ENCODE measurements at places on chromosomes 5 and 9.

- DNase-seq: peak; percentile 11
Measured at GRCh38 chr9:84652496-84653120, 16.9 kb upstream of the NTRK2 start.

DNA sequence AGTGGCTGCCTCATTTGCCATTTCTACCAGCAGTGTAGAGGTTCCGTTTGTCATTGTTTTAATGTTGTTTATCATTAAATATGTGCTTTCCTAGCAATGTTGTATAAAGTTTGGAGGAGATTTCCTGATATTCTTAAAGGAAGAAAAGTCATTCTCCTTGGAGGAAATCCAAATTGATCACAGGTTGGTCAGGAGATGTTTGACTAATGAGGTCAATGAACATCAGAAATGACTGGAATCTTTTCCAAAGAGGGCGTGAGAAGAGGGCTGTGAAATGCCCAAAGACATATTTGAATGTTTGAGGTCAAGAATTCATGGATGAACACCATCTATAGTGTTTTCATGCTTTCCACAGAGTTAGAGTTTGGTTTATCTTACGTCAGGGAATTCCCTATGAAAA is 471.3 kb downstream of the MAT2B start:
- no peak for DNase-seq

DNA sequence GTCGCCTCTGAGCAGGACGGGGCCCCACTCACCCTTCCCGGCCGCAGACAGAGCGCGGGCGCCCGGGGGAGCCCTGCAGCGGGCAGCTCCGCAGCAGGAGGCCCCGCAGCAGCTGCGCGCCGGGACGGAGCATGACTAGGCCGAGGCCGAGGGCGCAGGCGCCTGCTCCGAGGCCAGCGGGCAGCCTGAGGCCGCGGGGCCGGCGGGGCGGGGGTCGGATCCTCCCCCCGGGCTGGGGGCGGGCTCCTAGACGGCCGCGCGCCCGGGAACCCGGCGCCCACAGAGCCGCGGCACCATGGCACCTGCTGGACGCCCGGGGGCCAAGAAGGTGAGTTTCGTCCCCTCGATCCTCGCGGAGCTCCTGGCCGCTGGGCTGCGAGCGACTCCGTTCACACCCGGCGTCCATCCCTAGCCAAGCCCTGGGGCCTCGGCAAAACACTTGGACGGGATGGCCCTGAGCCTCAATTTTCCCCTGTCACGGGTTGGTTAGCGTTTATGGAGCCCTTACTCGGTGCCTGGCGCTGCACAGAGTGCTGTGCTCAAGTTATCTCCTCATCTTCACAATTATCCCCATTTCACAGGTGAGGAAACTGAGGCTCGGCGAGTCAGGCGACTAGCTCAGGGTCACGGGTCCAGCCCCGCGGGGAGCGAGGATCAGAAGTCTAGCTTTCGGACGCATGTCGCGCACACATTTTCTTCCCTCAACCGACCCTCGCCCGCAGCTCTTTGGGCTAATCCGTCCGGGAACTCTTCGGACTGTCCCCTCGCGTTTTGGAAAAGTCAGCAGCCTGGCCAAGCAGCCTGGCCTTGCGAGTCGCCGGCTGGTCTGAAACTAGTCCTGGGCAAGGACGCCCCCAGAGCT is at the start of the genes BHMT2 and DMGDH:
Gene BHMT2 (plus strand): TSS at position 280 of the 862 bp plus-strand sequence. CDS start 16 bp downstream, at position 296.
Gene DMGDH (minus strand): TSS at position 187 of the 862 bp plus-strand sequence. CDS start 54 bp downstream, at position 133.
- DNase-seq: no peak

DNA sequence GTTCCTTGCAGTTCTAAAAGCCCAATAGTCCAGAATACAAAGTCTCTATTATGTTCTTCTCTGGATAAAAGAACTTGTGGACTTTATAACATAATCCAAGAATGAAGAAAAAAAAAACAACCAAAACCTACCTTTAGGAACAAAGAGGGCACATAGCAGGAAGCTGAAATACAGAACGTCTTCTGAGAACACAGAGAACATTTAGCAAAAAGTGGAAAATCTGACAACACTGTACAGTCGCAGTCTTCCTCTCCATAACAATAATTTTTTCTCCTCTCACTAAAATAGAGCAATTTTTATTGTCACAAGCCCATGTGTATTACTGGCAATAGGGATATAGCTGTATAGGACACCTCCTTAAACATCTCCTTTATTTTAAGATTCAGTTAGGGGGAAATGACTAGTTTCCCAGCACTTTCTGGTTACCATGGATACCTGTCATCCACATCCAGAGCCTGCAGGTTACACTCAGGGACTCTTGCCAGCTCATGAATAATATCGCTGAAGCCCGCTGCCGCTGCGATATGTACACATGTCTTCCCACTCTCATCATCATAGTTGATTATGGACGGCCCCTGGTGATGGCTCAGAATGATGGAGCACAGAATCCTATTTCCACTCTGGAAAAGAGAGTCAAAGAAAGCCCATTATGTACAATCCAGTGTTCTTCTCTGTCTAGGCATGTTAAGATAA is 106.5 kb downstream of the ANKRD55 start:
- peak; percentile 65 for DNase-seq

GRCh38 chr5:141903261-141903660 is 20.4 kb upstream of the DELE1 start:
- no peak for DNase-seq

- no peak for DNase-seq
Measured at GRCh38 chr5:61262080-61262479, 70.0 kb upstream of the ZSWIM6 start.

DNA sequence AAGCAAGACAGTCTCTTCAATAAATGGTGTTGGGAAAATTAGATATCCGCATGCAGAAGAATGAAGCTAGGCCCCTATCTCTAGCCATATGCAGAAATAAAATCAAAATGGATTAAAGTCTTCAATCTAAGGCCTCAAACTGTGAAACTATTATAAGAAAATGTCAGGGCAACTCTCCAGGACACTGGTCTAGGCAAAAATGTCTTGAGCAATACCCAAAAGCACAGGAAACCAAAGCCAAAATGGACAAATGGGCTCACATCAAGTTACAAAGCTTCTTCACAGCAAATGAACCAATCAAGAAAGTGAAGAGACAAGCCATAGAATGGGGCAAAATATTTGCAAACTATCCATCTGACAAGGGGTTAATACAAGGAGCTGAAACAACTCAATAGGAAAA is 338.8 kb downstream of the NNT start:
- DNase-seq: no peak

GRCh38 chr5:66945389-66946349 is 250.9 kb downstream of the CD180 start:
- peak; percentile 60 for DNase-seq

- no peak for DNase-seq
Measured at GRCh38 chr5:45622365-45622764, 73.8 kb downstream of the HCN1 start.

GRCh38 chr9:131046581-131047202 is 37.7 kb downstream of the LAMC3 start:
- peak; percentile 54 for DNase-seq

DNA sequence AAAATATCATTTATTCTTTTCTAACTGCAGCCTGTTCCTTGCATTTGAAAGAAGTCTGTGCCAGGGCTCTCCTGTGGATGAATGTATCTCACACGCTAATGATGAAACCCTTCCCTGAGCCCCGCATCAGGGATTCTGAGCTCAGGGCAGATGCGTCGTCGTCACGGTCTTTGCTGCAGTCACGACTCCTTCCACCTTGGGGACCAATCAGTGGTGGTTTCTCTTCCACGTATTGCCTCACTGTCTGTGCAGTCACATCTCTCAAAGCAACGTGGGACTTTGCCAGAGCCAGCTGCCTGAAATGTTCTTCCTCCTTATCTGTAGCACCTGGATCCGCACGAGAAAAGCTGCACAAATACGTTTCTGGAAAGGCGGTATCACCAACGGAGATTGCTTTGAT is 13.9 kb upstream of the UBE2QL1 start:
- no peak for DNase-seq

DNA sequence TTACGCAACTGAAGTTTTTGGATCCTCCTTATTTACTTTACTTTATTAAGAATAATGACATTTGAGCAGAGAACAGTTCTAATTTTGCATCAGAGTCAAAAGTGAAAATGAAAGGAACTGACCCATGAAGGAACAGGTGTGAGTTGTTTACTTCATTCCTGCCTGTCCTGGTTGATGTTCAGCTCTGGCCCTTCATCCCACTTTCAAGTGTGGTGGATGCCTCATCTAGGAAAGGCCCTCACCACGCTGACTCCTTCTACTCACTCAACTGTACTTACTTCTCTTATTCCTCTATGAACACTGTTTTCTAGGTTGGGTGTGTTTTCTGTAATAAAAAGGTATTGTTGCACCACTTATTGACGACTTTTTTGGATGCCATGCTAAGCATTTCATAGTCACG is 61.8 kb upstream of the PLEKHG4B start:
- no peak for DNase-seq

GRCh38 chr5:155914766-155915165 is 412.2 kb upstream of the SGCD start:
- no peak for DNase-seq

GRCh38 chr5:172795318-172795977 is 24.5 kb upstream of the DUSP1 start:
- peak; percentile 88 for DNase-seq

DNA sequence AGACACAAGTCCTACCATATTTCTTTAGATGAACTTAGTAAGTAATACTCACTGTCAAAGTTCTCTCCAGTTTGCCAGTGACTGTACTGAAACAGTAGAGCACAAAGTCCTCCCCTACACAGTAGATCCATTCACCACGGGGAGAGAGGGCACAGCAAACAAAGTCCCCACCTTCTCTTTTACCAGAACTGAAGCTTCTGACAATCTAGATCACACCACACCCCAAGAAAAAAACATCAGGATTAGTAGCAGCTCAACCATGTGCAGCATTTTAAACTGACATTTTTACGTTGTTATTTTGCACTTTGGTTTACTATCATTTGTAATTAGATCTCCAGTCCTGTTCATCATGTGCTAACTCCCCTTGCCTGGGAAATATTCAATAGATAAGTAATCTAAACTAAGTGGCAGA is 23.0 kb downstream of the DNAJA1 start:
- DNase-seq: no peak

DNA sequence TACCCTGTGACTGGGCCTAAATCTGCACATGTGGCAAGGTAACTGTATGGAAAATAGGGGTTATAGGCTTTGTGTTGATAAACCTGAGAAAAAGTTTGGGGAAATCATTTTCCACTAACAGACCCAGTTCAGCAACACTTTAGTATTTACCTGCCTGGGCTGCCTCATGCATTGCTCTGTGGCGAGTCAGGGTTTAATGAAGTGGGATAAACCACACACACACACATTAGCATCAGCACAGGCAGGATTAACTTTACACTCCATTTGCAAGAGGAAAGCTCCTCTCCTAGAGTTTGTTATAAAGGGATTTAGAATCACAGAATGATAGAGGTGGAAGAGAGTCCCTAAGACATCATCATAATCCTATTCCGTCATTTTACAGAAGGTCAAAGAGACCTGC is 20.0 kb upstream of the ZCCHC7 start:
- no peak for DNase-seq

- DNase-seq: peak; percentile 47
Measured at GRCh38 chr9:5851445-5851844, 18.5 kb upstream of the ERMP1 start.

- no peak for DNase-seq
Measured at GRCh38 chr9:34884747-34885189, 73.3 kb upstream of the PHF24 start.

GRCh38 chr5:55222092-55222984 is 4.8 kb downstream of the MCIDAS start:
- no peak for DNase-seq

DNA sequence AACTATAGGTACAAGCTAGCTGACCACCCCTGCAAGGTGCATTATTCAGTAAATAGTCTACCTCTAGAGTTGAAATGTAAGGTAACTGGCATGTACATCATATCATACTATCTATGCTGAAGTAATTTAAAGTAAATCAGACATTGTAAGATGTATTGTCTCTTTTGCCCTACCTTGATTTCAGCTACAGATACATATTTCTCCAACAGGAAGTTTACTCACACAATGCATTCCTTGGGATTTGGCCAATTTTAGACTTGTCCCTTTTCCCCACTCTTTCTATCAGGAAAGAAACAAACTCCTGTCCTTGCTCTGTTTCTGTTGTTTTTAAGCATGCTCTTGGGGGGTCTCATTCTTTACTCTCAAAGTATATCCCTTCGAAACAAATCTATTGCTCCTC is 58.5 kb upstream of the TSLP start:
- no peak for DNase-seq

DNA sequence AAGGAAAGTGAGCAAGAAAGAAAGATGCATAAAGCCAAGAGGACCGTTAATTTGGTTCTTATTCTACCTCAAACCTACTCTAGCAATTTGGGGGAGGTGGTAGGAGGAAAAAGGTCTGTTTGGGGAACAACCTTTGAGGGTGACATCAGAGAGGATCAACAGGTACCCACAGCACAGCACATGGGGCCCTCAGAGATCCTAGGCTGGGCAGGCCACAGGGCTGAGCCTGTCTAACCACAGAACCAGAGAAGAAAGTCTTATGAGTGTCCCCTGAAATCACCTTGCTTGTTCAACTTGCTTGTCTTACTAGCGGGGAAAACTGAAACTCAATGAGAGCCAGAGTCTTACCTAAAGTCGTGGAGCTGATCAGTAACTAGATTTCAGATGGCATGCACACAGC is 385.2 kb downstream of the SPOCK1 start:
- no peak for DNase-seq

DNA sequence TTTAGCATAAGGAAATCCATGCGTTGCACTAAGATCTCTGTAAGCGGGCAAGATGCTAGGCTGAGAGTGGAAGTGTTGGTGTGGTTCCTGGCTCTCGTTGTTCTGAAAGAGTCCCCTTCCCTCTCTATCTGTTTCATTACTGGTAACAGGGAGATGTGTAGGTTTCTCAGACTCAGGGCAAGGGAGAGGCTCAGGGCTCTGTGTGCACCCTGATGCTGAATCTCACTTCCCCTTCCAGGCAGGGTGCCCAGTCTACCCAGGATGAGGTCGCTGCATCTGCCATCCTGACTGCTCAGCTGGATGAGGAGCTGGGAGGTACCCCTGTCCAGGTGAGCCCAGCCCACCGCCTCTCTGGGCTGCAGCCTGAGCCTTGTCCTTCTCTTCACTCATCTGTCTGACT is 45.7 kb downstream of the STOM start:
- no peak for DNase-seq

GRCh38 chr5:139382807-139383206 is 290 bp downstream of the SLC23A1 start:
- DNase-seq: no peak

- DNase-seq: no peak
Measured at GRCh38 chr5:148556835-148557234, 97.5 kb downstream of the HTR4 start.

GRCh38 chr9:135010921-135011320 is 76.5 kb upstream of the OLFM1 start:
- DNase-seq: no peak

DNA sequence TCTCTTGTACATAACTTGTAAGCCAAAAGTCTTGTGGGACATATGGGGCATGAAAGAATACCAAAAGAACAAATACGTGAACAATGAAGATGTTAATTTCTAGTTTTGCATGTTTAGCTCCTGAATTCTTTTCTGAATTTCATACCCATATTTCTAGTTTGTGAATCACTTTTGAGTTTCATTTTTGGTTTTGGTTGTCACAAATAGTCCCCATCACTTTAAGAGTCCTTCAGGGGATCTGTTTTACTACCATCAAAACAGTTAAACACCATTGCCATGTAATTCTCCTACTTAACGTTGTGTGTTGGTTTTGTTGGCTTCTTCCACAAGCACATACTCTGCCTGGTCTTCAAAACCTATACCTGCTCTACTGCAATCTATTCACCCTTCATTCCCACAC is 27.0 kb downstream of the VCAN start:
- no peak for DNase-seq
